ENCODE measurements at places on chromosomes 7 and 10.

GRCh38 chr7:156479596-156479995, 161.0 kb upstream of the RNF32 start:
- DNase-seq, result no peak

GRCh38 chr10:59125666-59126065, 50.8 kb upstream of the PHYHIPL start:
- no peak for DNase-seq

- peak; percentile 82 for DNase-seq
Observed at GRCh38 chr7:27210441-27211083, 10.7 kb upstream of the HOXA13 start.

GRCh38 chr7:45647967-45648670, 74.0 kb downstream of the ADCY1 start:
- no peak for DNase-seq

DNA sequence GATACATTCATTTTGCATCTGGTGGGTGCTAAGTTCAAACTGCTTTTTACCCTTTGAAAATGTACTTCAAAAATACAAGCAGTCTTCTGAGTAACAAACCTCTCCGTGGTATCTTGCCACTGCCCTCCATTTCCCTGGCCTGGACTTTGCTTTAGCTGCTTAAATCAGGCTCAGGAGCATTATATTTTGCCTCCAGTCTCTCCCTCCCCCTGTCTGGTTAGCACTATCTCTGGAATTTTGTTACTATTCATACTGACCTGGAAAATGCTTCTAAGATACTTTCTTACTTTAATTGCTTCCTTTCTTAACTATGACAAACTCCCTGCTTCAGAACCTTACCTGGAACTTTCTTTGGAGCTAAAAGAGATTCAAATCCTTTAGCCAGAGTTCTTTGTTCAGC, 369.8 kb downstream of the GFRA1 start:
- DNase-seq, result no peak

GRCh38 chr7:158272509-158273137, 315.0 kb downstream of the PTPRN2 start:
- no peak for DNase-seq

- DNase-seq, result no peak
Observed at GRCh38 chr10:1696106-1696505, 41.2 kb downstream of the ADARB2 start.

DNA sequence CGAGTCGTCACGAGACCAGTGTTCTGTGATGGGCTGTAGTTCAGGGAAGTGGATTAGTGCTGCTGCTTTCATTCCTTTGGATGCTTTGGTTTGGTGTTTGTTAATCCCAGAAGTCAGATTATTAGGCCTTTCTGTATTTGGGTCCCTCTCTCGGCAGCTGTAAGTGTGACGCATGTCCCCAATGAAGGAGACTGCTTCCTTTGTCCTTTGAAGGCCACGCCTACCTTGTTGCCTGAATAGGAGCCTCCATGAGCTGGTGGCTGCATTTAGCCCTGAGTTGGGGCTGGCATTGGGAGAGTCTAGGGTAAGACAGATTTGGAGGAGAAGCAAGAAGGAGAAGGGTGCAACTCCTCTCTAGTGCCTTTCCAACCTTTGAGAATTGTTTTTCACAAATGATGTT, 34.5 kb downstream of the DOCK1 start:
- no peak for DNase-seq

GRCh38 chr7:83941300-83941699, 253.3 kb downstream of the SEMA3A start:
- no peak for DNase-seq

- DNase-seq, result no peak
Observed at GRCh38 chr10:31908157-31908556, 20.5 kb downstream of the ARHGAP12 start.

DNA sequence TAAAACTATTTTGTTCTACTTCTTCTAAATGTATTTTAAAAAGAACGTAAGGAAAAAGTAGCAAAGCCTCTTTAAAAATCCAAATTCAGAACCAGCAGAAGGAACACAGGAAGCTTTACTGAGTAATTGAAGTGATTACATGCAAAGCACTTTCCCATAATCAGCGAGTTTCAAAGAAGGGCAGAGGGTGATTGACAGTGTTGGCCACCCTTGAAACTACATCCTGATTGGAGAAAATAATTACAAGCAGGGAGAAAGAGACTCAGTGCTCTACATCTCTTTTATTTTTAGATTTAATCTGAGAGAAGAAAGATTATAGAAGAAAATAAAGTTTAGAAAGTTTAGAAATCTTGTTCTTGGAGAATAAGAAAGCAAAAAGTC, 20.3 kb upstream of the HGF start:
- no peak for DNase-seq

DNA sequence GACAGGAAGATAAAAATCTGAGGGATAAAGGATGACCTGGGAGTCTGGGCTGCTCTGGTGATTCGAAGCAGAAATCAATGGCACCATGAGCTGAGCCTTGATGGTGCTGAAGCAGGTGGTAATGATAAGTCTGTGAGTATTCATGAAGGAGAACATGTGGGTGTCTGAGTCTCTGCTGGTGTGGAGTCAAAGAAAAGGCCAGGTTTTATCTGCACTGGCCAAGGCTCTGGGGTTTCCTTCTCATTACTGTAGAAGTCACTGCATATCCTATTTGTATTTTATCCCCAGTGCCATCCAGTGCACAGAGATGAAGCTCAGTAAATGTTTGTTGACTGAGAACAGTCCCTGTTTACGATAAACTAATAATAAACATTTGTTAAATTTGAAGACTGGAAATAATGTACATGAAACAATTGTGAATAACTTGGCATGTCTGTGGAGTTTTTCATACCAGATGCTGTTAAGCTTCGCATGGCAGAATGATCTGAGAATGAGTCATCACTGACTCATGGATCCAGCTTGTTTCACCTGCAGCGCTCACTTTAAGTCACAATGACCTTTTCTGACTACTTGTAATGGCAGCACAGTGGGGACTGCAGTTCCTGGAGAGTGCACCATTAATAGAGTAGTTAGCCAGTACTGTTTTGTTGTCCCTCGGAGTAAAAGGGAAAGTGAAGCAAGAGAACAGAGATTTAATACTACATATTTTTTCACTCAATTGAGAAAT, 538.5 kb downstream of the HTR7 start:
- peak; percentile 85 for DNase-seq

DNA sequence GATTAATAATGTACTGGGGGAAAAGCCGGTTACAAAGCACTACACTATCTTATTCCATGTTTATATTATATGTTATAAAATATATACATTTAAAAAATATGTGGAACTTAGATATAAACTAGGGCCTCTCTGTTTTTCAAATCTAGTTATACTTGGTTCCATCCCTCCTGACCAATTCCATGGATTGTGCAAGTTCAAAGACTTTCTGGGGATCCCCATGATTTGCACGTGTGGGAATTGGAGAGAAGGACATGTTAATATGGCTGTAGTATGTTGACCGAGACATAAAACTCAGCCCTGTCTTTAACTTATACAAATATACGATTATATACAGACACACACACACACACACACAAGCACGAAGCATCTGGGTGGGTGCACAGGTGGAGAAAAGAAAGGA, 18.8 kb upstream of the ECHDC3 start:
- DNase-seq, result no peak

DNA sequence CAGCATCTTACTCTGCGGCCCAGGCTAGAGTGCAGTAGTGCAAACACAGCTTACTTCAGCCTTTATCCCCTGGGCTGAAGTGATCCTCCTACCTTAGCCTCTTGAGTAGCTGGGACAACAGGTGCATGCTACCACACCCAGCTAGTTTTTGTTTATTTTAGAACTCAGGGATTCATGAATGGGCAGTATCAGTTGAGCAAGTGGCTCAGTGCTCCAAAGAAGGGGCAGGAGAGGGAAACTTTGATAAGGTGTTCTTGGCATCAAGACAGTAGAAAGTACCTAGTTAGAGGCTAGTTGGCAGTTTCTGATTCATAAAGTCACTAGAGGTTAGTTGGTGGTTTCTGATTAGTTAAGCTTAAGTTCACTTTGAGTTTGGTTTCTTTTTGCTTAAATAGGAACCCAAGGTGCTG, 18.4 kb downstream of the TRIM24 start:
- DNase-seq, result no peak

DNA sequence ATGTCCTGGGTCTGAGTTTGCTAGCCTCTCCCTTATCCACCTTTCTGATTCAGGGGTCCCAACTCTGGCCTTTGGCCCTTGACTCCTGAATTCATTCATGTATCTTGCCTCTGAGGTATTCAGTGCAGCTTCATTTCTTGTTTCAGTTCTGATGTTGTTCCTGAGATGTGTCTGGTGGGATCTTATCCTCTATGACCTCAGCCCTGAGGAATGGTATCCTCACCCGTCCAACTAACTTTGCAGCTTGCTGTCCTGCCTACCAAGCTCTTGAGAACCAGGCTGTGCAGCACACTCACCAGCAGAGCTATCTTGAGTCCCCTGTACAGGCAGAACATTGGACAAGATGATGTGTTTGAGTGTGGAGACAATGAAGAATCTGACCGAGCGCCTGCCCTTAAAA, 13.8 kb downstream of the SUFU start:
- DNase-seq, result no peak

GRCh38 chr7:3895341-3896116, 594.5 kb downstream of the SDK1 start:
- no peak for DNase-seq

- DNase-seq, result no peak
Observed at GRCh38 chr10:95282107-95282506, 8.7 kb downstream of the PDLIM1 start.

- no peak for DNase-seq
Observed at GRCh38 chr7:151790830-151791620, 85.9 kb downstream of the PRKAG2 start.

- DNase-seq, result no peak
Observed at GRCh38 chr7:149198161-149198816, 2.9 kb downstream of the ZNF282 start.

GRCh38 chr7:140697447-140698143, 1.1 kb downstream of the NDUFB2 start:
- DNase-seq, result no peak

- DNase-seq, result no peak
Observed at GRCh38 chr10:96794836-96795733, 37.0 kb upstream of the LCOR start.

GRCh38 chr7:73828107-73828803, 2.5 kb upstream of the CLDN4 start:
- peak; percentile 98 for DNase-seq

DNA sequence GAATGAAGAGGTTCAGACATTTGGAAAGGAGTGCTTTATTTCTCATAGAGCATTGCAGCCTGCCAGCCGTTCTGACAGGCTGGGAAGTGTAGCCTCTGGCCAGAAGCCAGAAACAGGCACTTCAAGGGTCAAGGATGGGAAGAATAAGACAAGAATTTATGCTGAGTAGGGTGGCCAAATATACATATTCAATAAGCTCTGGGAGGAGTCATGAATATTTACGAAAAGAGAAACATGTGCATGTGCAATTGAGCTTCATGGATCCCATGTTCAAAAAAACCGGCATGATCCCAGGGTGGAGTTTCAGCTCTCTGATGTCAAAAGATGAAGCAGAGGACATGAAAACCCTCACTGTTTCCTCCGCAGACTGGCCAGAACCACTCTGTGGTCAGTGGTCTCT, 32.9 kb downstream of the TLX1 start:
- no peak for DNase-seq

- no peak for DNase-seq
Observed at GRCh38 chr7:77950548-77950947, 152.0 kb downstream of the PHTF2 start.

DNA sequence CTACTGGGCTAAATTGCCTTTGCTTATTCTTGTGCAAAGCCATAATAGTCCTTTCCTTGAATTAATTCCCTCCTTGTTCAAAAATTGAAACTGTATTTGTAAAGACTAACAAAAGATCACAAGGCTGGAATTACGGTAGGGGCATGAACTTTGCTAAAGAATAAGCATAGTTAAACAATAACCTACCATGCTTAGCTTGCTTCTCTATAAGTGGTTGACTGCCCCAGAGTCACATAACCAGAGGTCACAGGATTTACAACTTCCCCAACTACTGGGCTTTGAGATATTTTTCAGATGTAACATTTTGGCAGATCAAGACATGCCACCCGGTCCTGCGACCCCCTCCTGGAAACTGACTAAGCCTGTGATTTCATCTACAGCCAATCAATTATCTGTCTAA, 181.4 kb downstream of the GPAM start:
- no peak for DNase-seq

GRCh38 chr7:35487841-35488240, 207.1 kb downstream of the HERPUD2 start:
- no peak for DNase-seq

- no peak for DNase-seq
Observed at GRCh38 chr7:152925412-152926147, 166.0 kb downstream of the ACTR3B start.

- DNase-seq, result no peak
Observed at GRCh38 chr7:120587243-120587642, 270.7 kb downstream of the TSPAN12 start.

- no peak for DNase-seq
Observed at GRCh38 chr7:96116173-96116572, 205.7 kb downstream of the SLC25A13 start.

GRCh38 chr7:30898411-30898810, 13.2 kb upstream of the AQP1 start:
- no peak for DNase-seq

DNA sequence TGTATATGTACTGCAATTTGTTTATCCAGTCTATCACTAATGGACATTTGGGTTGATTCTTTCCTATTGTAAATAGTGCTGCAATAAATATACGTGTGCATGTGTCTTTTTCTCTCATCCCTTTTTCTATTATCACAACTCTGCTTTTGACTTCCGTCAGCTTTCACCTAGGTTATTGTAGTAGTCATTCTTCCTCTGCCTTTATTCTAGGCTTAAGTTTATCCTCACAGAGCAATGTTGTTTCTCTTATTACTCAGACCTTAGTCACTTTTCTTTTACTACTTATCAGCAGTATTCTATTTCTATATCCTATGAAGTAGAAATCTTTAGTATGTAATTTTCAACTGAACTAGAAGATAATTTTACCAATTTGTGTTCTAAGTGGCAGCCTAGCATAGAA, 175.3 kb upstream of the SEMA3E start:
- no peak for DNase-seq

GRCh38 chr7:64558323-64558705, 4.6 kb downstream of the ZNF680 start:
- no peak for DNase-seq

DNA sequence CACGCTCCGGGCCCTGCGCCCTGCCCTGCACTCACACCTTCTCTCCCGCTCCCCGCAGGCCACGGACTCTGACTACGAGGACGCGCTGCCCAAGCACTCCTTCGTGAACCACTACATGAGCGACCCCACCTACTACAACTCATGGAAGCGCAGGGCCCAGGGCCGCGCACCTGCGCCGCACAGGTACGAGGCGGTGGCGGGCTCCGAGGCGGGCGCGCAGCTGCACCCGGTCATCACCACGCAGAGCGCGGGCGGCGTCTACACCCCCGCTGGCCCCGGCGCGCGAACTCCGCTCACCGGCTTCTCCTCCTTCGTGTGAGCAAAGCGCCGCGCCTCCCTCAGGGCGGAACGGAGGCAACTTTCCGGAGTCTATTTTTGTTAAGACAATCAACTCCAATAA, 417.0 kb upstream of the FOXK1 start:
- no peak for DNase-seq

DNA sequence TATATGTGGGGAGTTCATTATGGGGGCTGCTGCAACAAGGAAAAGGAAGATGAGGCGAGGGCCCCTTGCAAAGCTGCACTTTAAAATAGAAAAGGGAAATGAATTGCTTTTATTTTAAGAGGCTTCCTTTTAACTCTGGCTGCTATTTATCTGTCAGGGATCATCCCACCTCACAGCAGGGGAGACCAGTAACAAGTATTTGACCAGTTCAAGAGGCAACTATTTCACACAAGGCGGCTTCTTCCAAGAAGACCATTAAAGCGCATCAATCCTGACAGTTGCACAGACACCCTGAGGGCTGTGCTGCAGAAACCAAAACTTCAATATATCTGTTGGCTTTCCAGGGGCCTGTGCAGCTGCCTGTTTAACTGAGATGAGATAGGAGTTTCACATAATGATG, 1009.2 kb downstream of the SORCS3 start:
- DNase-seq, result no peak

Measured in HT-29 (cell line).